HL-60 (cell line): ENCODE measurements at places on chromosomes 16 and 17.
A peak's percentile ranks its signal among the peaks of the same experiment; 100 is the strongest.

DNA sequence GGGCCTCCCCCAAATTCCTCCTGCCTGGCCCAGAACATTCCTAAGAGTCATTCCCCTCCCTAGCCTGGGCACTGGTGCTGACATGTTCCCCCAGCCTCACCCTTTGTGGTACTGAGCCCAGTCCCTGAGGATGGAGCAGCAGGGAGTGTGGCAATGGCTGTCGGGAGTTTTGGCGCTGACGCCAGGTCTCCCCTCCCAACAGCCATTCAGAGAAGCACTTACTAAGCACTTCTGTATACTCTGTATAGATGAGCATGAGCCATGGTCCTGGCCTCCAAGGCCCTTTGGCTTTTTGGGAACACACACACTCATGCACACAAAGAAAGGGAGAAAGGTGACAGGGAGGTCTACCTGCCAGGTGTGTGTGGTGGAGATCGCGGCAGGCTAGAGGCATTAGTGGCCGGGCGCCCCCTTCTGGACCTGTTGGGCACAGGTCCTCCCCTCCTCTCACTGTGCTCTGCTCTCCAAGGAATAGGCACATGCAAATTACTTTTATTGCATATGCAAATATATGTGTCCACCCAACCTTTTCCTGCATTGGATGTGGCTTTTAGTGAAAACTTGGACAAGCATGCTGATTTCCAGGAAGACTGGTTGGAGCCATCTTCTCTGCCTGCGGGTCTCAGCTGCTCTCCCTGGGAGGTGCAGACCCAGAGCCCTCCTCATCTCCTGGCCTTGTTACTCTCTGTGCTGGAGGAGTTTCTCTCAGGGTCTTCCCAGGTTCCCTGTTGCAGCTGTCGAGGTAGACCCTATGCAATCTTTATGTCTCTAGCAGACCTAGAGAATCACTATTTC, 17.4 kb upstream of the C17orf107 start:
- DNase-seq = peak; percentile 23

GRCh38 chr17:80277751-80278671, 17.4 kb downstream of the RNF213 start:
- DNase-seq = no peak

- DNase-seq = no peak
These were observed 40.8 kb downstream of the MRM1 start for GRCh38 chr17:36641877-36642845.

GRCh38 chr16:11360641-11361373, 15.5 kb downstream of the RMI2 start:
- DNase-seq = no peak

GRCh38 chr17:75487351-75488070, 27.8 kb downstream of the CASKIN2 start:
- peak; percentile 89 for DNase-seq
